Stromal cell of bone marrow (primary cell): ENCODE measurements at places on chromosomes 7 and 10.

DNA sequence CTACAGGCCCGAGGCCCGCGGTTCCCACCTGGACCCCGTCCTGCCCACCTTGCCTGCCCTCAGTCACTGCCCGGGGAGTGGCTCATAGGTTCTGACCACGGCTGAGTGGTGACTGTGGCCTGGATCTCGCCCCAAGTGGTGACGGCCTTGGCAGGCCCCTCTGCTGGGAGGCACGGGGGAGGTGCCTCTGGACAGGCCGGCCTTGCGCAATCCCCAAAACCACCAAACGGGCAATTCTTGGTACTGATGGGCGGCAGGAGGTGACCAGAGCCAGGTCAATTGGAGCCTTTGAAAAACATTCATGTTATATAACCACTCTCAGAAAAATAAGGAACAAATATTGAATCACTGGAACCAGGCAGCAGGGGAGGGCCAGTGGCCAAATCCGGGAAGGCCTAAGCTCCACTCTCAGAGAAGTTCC, 83.4 kb downstream of the PRKAG2 start:
- DNase-seq: peak; percentile 28

DNA sequence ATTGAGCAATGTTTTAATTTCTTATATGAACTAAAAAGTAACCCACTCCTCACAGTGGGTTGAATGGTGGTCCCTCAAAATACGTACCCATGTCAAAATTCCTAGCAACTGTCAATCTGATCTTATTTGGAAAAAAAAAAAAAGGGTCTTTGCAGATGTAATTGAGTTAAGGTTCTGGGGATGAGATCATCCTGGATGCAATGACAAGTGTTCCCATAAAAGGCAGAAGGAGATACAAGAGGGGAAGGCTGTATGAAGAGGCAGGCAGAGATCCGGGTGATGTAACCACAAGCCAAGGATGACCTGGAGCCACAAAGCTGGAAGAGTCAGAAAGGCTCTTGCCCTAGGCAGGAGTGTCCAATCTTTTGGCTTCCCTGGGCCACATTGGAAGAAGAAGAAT, 516.3 kb upstream of the MKI67 start:
- peak; percentile 26 for DNase-seq

GRCh38 chr7:50653126-50653864, 88.1 kb upstream of the DDC start:
- peak; percentile 41 for DNase-seq

DNA sequence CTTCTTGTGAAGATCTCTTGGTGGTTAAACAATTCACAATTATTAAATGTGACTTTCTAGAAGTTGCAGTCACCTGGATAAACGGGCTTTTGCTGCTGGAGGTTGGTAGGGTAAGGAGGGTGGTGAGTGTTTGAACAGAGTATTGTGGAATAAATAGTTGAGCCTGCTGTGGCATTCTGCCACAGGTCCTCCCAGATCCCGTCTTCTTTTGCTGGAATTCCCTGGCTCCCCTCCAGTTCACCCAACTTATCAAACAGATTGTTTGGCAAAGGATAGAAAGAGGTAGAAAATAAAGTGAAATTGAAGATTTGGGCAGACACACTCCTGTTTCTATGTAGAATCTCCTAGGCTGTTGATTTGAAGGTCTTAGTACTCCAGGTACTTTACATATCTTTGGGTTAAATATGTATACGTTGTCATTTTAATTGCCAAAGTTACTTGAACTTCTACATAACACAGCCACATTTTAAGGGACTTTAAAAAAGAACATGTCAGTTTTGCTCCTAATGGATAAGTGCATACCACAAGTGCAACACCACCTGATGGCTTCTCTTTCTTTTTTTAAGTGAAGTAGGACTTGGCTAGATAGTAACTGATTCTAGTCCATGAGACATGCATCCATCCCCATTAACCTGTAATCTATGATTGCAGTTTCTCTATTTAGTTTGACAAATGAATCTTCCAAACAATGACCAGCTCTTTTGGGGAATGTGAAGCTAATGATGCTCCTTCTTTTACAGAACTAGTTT, 83.0 kb downstream of the ARL4A start:
- no peak for DNase-seq

DNA sequence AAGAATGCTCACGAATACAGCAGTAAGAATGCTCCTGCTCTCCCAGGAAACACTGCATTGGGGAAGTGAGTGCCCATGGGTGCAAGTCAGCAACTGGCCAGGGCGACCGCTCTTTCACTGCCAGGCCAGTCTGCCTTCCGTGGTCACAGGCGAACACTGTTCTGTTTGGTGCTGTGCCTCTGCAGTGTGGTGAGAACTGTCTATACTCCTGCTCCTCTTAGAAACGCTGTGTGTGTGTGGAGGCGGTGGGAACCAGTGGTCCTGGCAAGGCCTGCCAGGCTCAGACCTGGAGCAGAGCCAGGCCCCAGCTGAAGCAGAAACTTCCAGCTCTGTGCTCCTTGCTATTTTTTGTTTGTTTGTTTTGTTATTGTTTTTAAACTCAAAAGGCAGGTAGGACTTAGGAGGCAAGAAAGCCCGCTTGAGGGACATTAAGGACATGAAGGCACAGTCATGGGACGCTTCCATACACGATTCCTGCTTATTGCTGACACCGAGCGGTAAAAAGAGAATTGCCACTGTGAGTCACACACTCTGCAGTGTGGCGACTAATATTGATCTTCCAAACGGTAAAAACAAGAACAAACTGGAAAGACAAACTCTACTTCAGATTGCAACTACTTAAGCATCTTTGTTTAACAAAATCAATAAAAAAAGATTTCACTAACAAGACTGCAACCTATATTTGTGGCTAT, 430.8 kb downstream of the DNAJB6 start:
- DNase-seq: no peak

DNA sequence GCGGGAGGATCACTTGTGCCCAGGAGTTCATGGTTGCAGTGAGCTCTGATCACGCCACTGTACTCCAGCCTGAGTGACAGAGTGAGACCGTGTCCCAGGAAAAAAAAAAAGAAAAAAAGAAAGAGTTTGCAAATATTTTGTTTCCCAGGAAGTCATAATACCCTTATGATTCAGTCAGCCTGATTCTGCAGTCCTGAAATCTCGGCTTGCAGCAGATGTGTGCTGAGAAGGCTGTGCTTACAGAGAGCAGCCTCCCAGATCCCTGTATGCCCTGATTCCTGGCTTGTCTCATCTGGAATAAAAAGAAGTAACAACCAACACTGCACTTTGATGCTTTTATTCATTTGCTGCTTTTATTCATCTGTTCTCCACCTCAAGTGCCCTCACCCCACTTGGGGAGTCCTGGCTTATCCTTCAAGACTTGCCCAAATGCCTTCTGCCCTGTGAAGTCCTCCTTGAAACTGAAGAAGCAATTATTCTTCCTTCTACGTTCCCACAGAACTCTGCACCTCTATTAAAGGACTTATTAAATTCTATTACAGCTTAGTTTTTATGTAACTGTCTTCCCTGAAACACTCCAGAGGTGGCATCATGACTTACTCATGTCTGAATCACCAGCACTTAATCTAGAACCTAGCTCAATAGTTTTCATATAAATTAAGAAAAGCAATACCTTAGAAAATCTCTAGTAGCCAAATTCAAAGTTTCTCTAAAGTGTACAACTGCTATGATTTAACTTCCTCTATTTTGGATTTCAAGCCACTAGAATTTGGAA, 27.7 kb upstream of the BPGM start:
- peak; percentile 82 for DNase-seq

DNA sequence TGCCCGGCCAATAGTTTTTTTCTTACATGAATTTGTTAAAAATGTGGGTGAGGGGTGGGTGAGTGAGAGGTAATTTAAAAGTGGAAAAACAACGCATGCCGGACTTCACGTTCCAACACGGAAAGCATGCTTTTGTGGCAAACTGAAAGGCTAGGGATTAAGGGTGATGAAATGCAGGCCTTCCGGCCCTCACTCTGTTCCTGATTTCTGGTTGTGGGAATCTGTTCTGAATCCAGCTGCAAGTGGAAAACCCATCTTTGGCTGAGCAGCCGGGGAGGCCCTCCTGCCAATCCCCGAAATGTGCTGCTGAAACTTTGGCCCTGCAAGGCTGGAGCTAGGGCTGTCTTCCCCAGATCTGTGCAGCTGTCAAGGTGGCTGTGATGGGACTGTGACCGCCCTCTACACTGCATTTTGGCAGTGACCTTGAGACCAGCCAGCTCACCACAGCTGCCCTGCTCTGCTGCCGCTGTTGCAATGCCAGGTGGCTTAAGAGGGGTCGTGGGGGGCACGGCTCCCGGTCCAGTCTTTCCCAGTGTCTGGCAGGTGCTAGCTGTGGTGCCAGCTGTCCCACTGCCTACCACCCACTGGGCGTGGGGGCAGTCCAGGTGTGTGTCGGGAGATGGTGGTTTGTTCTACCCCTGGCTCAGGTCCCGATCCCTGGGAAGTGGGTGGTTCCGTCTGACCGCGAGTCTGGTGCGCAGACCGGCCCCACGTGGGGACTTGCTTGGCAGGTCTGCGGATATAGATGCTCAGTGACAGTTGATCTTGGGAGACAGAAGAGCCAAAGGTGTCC, 39.0 kb downstream of the TET1 start:
- no peak for DNase-seq

- no peak for DNase-seq
Measured at GRCh38 chr7:22411977-22412693, 55.2 kb upstream of the RAPGEF5 start.
